ENCODE measurements at places on chromosomes 6 and 20. TPM values are rescaled to one million over a fixed set of nuclear protein-coding genes. Genes with fewer than 3 reads are reported as not detected.
A peak's percentile ranks its signal among the peaks of the same experiment; 100 is the strongest.

DNA sequence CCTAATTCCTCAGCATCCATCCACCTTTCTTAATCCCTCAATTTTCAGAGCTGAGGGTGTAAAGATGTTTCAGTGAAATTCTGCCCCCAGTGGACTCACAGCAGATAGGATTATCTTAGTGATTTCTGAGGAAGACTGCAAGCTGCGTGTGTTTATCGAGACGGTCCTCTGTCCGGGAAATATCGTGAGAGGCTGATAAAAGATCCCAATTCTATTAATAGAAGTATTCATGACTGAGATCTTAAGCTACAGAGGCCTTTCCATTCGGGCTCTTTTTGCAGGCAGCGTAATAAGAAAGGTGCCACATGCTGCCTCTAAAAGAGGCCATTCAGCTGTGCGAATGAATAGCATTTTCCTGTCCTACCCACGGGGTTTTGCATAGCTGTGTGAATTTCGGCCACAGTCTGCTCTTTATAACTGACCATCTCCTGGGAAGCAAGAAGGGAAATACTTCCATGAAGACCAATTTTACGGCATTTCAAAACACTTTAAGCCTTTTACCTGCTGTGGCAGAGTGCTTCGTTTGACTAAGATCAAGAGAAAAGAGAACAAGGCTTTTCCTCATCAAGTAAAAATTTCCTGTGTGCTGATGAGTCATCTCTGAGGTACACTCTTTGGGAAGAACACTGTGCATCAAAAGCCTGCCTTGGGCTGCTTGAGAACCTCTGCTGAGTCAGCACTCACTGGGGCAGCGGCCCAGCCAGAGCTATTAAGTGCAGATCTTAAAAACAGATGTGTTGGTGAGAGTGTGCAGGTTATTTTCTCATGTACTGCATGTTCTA lies 208.8 kb downstream of the ARHGAP18 start:
- peak; percentile 68 for DNase-seq

DNA sequence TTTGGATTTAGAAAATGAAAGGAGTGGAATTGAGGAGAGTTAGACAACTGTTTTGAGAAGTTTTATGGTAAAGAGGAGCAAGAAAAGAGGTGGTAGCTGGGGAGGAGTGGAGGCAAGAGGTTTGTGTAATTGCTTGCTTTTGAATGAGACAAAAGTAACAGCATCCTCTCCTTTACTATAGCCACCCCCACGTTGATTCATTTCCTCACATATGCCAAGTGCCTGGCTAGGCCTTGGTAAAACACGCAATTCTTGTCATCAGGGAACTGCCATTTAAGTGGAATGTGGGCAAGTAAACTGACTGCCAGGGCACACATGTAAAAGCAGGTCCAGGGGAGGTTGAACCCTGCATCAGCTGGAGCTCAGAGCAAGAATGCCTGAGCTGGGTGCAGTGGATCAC lies 4.1 kb downstream of the MTRES1 start:
- no peak for DNase-seq

- no peak for DNase-seq
Measured at GRCh38 chr6:125597411-125598253, 151.8 kb upstream of the HEY2 start.

The CCN6 gene
- not detected for total RNA-seq

DNA sequence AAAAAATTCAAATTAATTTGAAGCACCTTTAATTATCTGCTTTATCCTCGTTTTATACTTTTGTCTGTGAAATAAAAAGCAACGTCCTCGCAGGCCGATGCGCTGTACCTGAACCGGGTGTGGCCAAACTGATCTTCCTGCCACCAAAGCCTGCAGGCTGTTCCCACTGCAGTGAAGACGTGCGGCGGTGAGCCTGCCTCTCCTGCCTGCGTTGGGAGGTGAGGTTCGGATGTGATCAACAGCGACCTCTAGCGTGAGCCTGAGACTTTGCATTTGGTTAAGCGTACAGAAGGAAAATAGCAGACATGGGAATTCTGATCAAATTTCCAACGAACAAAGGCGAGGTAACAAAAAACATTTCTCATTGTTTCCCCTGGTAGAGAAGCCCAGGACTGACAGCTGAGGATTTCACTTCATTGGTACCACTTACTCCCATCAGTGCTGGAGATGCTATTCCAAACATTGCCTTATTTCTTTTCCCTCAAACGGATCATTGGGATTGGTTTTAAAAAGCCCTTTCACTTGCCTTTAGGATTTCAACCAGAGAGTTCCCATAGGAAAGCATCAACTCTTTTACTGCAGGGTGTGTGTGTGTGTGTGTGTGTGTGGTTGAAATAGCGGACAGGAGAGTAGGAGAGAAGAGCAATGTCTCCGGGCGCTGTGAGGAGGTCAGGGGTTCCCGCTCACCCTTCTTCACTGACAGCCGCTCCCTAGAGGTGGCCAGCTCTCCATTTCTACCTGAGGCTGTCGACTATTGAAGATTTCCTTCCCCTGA lies 56.6 kb upstream of the CCN6 start:
- DNase-seq = peak; percentile 88

Data from Right ventricle myocardium inferior (tissue), 1 donor.